GM12878 (cell line): ENCODE measurements at places on chromosomes 7 and 10. TPM values are rescaled to one million over a fixed set of nuclear protein-coding genes. Genes with fewer than 3 reads are reported as not detected.

DNA sequence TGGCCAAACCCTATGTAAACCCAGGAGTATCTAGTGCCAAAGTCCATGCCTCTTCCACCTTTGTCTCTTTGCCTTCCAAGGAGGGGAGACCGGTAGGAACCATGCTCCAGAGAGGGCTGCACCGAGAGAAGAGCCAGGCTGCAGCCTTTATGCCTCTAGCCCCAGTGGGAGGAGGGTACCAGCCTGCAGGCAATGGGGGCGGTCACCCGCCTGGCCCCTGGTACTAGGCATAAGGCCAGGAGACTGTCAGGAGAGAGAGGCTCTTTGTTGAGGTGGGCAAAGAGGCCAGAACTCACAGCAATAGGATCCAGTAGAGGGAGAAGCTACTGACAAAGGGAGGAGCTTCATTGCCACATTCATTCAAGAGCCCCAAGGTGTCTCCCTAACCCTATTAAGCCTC is 146.6 kb upstream of the PDE1C start:
- no peak for DNase-seq

DNA sequence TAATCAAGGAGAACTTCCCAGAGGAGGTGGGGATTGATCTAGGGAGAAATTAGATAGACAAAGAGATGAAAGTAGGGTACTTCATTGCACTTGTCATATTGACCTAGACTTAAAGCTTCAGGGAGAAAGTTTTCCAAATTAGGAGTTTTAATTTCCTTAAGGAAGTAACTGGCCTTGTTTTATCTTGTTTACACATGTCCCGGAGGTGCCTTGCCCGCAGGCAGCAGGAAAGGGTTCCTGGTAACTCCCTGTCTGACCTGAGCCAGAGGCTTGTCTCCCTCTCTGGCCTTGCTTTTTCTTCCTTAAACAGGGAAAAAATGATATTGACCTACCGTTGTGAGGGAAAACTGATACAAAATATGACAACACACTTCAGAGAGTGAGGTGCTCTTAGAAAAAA is 181.6 kb downstream of the EVX1 start:
- DNase-seq = no peak

DNA sequence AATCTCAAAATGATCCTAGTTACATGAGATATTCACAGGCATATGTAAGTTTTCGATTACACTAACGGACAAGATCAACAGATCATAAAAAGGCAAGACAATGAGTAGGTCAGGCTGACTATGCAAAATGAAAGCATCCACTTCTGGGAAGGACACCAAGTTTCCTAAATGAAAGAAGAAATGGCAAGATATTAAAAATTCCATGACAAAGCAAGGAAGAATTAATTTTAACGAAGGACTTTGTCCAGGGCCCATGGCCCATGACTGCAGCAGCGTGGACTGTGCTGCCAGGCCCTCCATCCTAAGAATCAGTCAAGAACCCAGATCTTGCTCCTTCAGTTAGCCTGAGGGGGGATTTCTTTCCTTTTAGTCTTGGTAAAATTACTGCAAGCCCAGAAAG is 182.4 kb upstream of the FRMD4A start:
- no peak for DNase-seq

- DNase-seq = no peak
These were observed 11.3 kb downstream of the ADAMTS14 start for GRCh38 chr10:70683601-70683934.

GRCh38 chr7:110386006-110386405 is 704.9 kb upstream of the LRRN3 start:
- no peak for DNase-seq

DNA sequence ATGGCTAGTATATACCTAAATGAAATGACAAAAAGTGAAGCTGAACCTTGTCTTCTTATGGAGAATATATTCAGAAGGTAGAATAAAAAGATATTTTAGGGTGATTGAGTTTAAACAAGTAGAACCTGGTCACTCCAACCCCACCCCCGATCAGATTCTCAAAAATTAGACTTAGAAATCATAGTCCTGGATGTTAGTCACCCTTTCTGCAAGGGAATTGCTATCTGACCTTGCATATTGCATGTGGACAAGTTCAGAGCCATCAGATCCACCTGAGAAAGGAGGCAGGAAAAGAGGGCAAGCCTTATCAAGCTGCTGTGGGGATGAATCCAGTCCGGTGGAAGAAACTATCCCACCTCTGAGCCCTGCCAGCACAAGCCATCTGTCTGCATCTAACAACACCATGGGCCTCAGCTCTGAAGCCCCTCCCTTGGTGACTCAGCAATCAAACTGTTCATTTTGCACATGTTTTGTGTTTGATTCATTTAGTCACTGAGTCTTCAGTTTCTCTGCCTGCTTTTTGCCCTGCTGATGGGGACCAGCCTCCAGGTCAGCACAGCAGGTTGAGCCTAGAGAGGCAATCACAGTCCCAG is 727.3 kb downstream of the AUTS2 start:
- DNase-seq = no peak

- DNase-seq = no peak
These were observed 71.8 kb upstream of the VWDE start for GRCh38 chr7:12475362-12476063.

The IFIT1B gene
- total RNA-seq = not detected in 2 replicates

The ANXA8 gene
- total RNA-seq = 0.19 TPM in 1 of 2 replicates, not detected in the other
